ENCODE measurements at places on chromosomes 12 and 14.

DNA sequence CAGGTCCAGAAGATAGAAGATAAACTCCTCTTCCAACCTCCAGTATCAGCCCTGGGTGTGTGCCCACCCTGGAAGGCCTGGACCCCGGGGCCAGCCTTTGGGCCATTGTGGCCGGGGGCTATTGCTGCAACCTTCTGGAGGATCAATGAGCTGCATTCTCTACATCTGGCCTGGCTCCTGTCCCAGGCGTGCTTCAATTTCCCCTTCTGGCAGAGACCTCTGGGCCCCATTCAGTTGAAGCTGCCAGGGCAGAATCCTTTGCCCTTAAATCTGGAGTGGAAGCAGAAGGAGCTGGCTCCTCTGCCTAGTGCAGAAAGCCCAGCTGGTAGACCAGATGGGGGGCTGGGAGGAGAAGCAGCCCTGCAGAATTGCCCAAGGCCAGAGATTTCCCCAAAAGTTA is 10.0 kb downstream of the NYNRIN start:
- DNase-seq = no peak

DNA sequence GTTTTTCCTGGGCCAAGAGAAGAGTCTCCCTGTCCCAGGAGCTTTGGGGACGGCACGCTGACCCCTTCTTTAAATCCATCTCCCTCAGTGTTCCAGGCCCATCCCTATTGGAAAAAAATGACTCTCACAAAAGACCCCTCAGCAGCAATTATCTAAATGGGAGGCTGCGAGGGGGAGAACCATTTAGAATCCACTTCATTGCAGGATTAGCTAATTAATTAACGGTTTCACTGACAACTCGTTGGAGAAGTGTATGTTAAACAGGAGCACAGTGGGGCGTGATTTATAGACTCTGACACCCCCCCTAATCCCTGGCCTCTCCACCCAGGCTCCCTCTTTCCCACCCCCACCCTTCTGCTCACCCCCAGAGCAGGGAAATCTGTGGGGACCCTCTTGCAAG is 162.8 kb upstream of the LHX5 start:
- DNase-seq = no peak

DNA sequence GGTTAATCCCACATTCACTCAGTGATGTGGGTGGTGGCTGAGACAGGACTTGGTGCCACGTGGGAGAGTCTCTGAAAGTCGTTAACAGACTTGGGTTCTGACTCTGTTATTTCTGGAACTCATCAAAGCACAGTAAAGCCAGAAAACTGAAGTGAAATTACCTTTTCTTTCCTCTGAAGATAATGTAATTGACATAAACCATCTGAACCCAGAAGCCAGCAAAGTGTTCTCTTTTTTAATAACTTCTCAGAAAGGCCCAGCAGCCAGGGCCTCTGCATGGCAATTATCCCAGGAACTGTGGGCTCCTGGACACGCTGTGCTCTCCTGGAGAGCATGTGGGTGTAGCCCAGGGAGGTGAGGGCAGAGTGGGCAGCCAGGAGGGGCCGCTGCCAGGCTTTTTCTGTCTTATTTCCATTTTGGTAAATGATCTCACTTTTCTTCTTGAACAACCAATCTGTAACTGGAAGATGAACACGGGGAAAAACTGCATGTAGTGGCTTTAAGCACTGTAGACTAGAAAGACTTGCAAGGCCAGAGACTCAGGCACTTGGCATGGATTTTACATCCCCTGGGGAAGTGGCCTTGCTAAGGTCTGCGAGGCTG is 444.1 kb upstream of the TMEM132C start:
- no peak for DNase-seq

DNA sequence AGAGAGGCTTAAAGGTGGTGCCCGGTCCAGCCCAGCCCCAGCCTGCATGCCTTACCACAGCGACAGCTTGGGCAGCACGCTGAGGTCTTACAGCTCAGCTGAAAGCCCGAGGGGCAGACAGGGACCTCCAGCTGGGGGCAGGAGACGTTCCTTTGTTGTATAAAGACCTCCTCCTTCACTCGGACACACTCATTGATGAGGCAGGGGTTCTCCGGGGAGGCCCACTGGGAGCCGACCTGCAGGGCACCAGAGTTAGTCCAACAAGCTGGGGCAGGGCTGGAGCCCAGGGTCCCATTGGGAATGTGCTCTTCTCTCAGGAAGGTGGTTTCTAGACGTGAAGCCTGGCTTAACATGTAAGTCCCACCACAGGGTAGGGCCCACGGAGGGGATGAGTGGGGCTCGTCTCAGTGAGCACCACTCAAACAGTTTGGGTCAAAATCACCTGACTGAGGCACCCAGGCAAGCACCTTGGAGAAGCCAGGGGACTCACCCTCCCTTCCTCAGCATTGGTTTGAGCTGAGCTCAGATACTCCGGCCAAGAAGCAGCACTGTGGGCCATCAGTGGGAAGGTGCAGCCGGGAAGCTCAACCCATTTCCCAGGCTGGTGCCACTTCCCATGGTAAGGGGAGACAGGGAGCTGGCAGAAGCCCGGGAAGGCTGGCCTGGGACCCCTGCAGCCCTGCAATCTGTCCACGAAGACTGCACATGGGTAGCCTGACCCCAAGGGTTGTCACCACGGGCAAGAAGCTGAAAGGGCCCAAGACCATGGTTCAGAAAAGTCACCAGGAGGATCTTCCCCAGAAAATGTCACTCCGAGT is 24.3 kb upstream of the ANO2 start:
- no peak for DNase-seq

GRCh38 chr14:105069871-105070759 is 4.9 kb upstream of the GPR132 start:
- no peak for DNase-seq

- no peak for DNase-seq
These were observed 183.6 kb downstream of the CRADD start for GRCh38 chr12:93860668-93861373.

GRCh38 chr12:89833337-89834252 is 125.0 kb upstream of the ATP2B1 start:
- DNase-seq = no peak

DNA sequence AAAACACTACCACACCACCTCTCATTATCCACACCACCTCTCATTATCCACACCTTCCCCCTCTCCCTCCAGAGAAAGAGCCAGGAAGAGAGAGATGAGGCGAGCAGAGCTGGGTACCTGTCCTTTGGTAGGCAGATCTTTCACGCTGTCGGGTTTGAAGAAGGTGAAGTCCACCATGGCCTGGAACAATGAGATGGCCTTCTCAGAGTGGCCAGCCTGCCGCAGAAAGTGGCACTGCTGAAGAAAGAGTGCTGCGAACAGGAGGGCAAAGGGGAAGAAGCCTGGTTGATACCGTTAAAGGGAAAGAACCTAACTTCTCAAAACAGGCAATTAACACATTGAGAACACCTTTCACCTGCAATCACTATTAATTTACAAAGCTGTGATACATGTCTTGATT is 30.6 kb downstream of the NRDE2 start:
- DNase-seq = no peak

DNA sequence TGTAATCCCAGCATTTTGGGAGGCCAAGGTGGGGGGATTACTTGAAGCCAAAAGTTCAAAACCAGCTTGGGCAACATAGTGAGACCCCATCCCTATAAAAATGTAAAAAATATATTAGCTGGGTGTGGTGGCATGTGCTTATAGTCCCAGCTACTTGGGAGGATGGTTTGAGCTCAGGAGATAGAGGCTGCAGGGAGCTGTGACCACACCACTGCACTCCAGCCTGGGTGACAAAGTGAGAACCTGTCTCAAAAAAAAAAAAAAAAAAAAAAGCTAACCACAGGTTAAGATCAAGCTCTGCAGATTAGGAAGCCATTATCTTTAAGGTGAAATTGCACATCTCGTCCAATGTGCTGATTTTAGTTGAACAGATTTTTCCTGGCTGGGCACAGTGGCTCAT is 23.7 kb upstream of the CERS5 start:
- DNase-seq = no peak

DNA sequence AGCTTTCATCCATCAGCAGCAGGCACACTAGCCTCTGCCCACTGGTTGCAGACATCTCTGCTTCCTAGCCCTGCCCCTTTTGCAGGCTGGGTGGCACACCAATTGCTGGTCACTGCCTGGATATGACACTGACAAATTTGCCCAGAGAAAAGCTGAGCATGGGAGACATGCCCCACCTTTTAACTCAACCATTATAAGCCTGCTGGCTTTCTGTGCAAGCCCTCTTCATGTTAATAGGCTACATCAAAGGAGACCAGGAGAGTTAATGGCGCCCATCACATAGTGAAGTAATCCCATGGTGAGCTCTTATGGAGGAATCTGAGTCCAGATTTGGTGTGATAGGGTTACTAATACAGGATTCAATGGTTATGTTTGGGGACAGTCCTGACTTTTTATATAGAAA is 139.2 kb downstream of the KICS2 start:
- DNase-seq = no peak

DNA sequence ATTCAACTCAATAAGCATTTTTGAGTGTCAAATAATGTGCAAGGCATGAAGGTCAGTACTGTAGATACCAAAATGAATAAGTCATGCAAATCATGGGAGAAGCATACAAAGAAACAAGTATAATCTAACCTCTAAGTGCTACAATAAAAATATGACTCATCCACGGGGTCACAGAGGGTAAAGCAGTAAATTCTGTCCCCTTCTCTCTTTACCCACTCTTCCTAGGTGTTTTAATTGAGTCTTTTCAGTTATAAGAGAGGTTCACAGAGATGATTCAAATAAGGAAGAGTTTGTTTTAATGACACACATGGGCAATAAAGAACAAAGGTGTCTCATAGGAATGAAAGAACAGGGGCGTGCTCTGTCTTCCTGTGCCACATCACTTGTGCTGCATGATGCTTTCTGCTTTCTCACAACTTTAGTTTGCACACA is 71.5 kb upstream of the DAAM1 start:
- no peak for DNase-seq

GRCh38 chr14:59772233-59772632 is 98.3 kb downstream of the RTN1 start:
- DNase-seq = no peak

GRCh38 chr12:12599750-12600643 is 11.7 kb upstream of the CREBL2 start:
- DNase-seq = no peak

DNA sequence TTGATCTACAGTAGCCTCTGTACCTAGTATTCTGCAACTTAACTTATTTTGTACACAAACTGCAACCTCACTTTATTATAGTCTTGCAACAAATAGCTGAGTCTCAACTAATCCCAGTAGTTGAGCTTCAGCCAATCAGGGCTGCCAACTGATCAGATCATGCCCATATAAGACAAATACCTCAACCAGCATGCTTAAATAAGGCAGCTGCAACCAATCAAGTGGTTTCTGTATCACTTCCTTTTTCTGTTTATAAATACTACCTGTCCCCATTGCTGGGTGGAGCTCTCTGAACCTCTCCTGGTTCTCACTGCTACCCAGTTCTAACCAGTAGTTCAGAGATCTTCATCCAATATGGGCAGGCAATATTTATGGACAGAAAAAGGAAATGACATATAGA is 248.5 kb upstream of the FBXO33 start:
- DNase-seq = no peak

DNA sequence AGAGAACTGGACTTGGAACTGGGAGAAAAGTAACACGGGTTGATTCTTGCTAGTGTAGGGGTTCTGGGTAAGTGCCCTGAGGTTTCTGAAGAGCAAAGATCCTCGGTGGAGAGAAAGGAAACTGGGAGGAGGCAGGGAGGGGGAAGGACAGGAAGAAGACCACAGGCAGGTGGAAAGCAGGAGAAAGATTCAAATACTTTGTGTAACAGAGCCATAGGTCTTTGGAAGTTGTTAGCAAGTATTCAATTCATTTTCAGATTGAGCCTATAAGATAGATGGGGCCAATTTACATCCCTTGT is 1.3 kb downstream of the PNP start:
- no peak for DNase-seq

DNA sequence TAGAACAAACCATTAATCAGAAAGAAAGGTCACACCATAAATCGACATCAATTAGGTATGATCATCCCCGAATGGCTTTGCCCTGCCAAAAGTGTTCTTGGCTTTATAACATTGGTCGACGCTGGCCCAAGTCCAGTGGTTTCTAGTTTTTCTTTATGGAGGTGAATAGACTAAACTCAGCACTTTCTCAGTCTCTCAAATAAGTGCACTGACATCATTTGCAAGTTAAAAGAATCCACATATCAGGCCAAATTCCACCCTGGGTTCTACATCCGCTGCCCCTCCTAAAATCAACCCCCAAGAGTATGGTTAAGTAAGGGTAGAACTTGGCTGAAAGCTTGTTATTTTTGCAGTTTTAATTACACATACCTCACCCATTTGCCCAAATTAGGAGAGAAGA is 314.3 kb downstream of the C12orf75 start:
- DNase-seq = no peak

GRCh38 chr14:36069535-36069900 is 107.0 kb downstream of the PTCSC3 start:
- DNase-seq = no peak

DNA sequence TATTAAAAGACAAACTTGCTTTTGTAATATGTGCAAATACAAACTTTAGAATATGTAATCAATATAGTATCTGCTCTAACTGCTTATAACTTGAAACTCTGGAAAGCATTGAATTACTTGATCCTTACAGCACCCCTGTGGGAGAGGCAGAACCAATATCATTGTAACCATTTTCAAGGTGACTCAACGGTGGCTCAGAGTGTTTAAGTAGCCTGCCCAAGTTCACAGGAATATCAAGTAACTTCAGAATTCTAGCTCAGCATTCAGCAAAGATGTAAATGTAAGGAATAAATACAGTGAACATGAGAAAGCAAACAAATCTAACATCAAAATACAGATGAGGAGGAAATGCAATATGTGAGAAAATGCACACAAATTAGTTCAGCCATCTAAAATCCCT is 264.6 kb downstream of the NELL2 start:
- no peak for DNase-seq

DNA sequence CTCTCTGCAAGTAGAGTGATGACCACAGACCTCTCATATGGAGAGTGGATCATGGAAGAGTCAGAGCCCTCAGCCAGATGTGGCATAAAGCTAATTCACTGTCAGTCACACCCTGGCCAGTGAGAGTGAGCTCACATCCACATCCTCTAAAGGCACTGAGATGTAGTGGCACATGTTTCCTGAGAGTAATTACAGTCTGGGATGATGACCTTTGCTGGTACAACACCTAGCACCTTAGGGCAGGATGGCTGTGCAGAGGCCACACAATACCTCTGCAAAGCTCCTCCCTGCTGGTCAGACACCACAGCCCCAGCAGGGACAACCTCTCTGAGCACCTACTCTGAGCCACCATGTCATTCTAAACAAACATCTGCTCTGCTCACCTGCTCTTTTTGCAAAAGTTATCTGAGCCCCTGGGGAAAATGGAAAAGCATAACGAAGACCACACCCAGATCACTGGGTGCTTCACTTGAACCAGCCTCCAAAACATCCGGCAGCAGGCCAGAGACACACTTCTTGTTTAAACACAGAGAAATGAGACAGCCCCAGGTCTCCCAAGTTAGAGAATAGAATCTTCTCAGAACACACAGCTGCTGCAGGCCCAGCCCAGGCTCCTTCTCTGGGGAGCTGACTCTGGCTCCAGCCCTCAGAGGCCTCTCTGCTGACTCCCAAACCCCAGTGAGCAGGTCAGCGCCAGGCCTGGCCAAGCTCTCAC is 30.3 kb downstream of the PITPNM2 start:
- DNase-seq = no peak

- DNase-seq = no peak
These were observed 47.3 kb upstream of the FOS start for GRCh38 chr14:75231320-75231719.

All from NCI-H1930 (cell line).